ENCODE measurements at places on chromosomes 2 and 18.

GRCh38 chr2:2942225-2942624, 435.4 kb downstream of the EIPR1 start:
- no peak for DNase-seq

- no peak for DNase-seq
Observed at GRCh38 chr2:177784745-177785067, 287.9 kb downstream of the PDE11A start.

DNA sequence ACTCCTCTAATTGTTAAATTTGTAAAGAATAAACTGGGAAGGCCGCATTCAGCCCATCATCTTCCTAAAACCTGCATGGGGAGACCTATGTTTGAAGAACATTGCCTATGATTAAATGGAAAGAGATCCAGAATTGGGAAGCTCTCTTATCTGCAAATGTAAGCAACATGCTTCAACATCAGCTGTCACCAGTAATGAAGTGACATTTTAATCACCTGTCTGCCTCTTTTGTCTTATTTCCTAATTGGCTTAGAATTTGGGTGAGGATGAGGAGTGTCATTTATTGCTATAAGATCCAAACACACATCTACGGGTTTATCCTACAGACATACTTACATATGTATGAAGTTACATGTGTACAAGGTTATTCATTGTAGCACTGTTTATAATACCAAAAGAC, 26.0 kb upstream of the SSB start:
- no peak for DNase-seq

DNA sequence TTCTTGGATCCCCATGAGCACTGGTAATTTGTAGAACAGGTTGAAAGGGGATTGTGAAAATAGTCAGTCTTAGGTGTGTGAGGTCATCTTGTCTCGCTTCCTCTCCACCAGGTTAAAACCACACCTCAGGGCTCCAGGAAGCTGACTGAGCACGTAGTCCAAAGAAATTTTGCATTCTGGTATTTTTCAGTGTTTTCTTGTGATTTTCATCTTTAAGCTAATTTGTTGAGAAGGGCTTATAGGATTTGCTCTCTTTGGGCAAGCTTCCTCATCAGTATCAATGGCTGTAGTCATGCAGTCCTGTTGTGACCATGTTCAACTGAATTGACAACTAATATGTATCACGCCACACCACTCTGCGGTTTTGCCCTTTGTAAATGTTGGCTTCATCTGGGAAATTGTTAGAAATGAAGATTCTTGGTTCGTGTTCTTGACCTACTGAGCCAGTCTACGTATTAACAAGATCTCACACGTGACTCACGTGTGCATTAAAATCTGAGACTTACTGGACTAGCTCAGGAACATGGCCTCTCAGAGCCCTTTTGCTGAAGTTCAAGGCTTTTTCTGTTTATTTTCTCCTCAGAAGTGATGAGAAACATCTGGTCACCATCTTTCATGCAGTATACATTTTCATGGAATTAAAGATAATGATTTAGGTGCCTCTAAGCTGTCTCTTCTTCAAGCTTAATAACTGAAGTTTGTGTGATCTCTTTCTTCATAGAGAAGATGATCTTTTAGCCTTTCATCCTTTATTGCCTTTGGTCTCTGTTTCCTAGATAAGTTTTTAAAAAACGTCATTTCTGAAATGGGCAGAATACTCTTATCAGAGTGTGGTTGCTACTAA, 32.8 kb downstream of the FMNL2 start:
- DNase-seq, result no peak

DNA sequence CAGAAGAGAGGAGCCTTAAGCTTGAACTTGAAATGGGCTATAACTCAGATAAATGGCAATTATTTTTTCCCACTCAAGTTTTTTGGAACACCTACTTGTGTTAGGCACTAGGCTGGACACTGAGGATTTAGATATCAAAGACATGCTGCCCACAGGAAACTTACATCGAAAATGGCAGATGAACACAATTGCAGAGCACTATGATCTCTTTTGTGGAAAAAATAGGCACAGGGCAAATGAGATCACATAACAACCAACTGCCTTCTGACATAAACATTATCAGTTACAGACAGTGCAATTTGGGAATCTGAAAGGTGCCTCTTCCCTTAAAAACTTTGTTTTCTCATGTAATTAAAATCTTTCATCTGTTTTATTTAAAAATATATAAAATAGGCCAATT, 3.8 kb upstream of the IRS1 start:
- no peak for DNase-seq

GRCh38 chr18:21742315-21742687, 1.7 kb downstream of the MIB1 start:
- no peak for DNase-seq

- no peak for DNase-seq
Observed at GRCh38 chr2:184452907-184453306, 145.4 kb upstream of the ZNF804A start.

- DNase-seq, result peak; percentile 68
Observed at GRCh38 chr2:150486539-150487484, 655 bp downstream of the RND3 start.

DNA sequence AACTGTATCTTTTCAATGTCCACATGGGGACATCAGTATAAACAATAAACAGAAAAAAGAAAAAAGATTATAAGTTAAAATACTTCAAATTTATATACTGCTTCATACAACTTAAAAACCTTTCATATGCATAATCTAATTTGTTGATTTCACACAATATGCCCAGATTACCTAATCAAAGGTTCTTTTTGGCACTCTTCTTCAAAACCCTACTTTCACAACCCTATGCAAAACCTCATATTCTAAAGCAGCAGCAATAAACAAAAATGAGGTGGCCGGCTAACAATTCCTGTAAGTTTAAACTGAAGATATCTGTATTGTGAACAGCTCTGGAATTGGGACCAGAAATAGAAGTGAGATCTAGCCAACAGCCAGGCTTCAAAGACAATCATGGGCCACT, 28.6 kb downstream of the STK17B start:
- DNase-seq, result no peak

- no peak for DNase-seq
Observed at GRCh38 chr2:144431998-144432397, 87.9 kb downstream of the ZEB2 start.

DNA sequence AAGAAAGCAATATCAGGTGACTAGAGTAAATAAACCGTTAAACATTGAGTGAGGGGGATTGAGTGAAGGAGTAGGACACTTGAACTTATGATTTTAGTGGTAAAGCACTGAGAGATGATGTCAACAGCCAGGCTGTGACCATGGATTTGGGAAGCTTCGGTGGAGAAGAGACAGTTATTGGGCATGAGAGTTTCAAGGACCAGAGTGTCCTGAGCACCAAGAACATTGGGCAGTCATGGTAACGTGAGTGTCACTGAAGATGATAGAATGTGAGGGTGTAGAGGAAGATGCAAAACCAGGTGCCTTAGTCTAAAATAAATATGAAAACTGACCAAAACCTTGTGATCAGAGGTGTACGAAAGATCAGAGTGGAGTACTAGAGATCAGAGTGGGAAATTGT, 248.1 kb downstream of the ASXL3 start:
- DNase-seq, result no peak

GRCh38 chr2:10794876-10795275, 17.7 kb downstream of the PDIA6 start:
- DNase-seq, result no peak

- DNase-seq, result peak; percentile 51
Observed at GRCh38 chr2:10332402-10333246, 29.9 kb downstream of the HPCAL1 start.

GRCh38 chr2:178241844-178242551, 47.7 kb downstream of the OSBPL6 start:
- peak; percentile 95 for DNase-seq

DNA sequence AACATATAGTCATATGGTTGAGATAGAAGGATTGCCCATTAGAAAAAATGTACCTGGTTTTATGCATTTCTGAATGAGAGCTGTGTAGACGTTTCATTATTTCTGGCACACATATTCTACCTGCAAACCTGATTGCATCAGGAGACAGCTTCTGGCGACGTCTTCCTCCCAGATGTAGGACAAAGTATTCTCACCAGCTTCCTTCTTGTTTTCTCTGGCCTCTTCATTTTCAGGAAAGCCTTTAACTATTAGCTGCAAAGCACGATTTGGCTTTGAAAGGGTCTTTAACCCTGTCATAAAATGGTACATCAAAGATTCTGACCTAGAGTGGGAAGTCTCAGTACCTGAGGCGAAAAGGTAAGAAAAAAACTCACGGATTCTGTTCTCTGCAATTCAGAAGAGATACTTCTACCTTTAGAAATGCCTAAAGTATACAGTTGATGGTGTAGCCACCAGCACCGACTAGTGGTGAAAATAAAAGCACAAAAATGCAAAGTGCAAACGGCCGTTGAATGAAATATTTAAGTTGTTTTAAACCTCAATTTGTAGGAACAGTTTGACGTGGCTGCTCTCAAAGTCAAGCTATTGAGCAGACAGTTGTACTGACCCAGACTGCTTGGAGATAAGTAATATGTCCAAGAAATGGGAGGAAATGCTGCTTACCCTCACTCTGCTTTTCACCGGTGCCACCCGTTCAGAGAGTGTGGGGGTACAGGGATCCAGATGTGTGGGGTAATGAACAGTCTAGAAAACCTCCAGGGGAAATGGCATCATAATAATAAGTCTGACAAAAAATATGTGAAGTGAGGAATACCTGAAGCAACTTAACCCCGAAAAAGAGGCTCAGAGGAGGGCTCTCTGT, 20.2 kb downstream of the IL18RAP start:
- peak; percentile 34 for DNase-seq

GRCh38 chr18:79030680-79031079, 38.5 kb upstream of the ATP9B start:
- DNase-seq, result no peak

DNA sequence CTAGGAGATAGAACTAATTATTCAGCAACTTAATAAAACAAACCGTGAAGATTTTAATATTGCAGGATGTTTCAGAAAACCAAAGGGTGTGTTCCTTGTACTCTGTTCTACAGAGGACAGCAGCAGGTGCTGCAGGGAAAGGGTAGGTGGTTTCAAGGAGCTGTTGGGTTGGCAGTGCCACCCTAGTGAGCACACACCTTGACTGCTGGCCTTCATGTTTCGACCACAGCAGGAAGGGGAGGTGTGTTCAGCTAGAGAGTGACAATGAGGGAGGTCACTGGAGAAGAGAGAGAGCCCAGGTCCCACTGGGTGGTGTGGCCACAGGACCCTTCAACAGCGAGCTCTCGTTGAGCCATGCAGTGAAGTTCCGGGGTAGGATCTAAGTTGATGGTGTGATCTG, 98.6 kb downstream of the ZNF236 start:
- DNase-seq, result no peak

Measured in astrocyte of the spinal cord (primary cell).